Hematopoietic multipotent progenitor cell treated with erythropoietin and hydrocortisone succinate and interleukin-3 and kit ligand, for 8 days (in vitro differentiated cells): ENCODE measurements at places on chromosomes 3 and 15.

DNA sequence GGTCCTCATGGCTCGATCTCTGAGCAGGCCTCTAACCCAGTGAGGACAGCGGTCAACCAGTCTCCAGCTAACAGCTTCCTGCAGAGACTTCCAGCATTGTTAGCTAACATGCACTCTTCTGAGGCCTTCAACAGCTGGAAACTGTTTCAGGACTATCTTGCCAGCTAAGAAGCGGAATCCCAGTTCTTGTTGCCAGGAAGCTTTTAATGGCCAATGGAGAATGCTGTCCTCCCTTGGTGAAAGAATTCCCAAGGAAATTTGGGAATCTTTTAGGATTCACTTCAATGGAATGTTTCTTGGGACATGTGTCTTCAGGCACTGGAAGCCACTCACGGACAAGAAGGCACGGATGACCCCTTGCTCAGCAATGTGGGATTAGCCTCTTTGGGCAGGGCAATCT lies 91.7 kb downstream of the CEMIP start:
- no peak for DNase-seq

GRCh38 chr15:80492409-80492808 lies 88.2 kb downstream of the ARNT2 start:
- no peak for DNase-seq

DNA sequence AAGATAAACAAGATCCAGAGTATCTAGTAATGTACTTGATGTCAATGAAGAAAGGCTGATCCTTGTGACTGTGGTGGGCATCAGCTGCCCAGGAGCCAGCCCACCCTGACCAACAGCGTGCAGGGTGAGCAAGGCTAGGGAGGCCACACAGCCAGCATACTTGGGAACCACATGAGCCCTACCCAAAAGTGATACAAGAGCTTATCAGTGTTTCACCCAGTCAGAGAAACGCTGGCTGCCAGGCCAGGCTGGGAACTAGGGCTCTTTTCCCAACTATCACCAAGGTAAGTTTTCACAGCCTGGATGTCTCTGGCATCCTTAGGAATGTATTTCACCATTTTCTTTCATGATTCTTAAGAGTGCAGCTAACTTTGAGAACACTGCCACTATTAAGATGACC lies 24.9 kb downstream of the CHAC1 start:
- no peak for DNase-seq

- peak; percentile 36 for DNase-seq
Observed at GRCh38 chr15:42157981-42158765, 1.7 kb upstream of the PLA2G4F start.

DNA sequence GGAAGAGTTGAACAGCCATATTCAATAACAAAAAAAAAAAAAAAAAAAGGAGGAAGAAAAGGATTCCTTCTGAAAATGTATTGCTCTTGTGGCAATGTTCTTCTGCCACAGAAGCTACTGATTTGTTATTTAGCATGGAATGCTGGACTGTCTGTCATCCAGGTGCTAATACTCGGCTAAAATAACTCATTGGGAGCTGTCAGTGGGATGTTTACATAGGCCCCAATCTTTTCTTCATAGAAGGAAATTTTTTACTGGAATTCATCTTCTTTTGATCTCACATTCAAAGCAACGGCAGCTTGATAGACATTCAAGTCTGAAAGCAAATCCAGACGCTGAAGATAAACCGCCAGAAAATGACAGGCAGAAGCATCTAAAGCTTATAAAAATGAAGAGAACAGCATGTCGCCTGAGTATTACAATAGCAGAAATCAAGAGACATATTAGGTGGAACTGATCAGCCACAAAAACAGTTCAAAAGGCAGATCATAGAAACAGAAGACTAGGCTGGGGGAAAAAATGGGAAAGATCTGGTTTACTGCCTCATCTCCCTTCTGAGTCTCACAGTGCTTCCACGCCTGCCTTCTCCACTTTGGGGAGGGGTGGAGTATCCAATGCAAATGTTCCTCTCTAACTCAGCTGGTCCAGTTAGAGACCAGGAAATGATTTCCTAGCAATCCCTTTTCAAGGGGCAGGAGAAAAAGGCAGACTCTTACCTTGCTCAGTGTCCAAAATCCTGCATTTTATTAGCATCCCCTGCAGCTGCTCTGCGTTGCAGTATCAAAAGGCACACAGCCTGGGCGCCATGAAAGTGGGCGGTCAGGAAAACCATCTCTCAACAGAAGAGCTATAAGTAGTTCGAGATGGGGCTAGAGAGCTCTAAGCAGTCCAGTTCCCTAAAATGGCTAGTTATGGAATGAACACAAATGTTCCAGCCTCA lies 451.9 kb downstream of the FOXP1 start:
- no peak for DNase-seq
